ENCODE measurements at places on chromosomes 16 and 17.

- DNase-seq, result no peak
These were observed 1775.3 kb downstream of the TP53TG3F start for GRCh38 chr16:35234679-35235078.

DNA sequence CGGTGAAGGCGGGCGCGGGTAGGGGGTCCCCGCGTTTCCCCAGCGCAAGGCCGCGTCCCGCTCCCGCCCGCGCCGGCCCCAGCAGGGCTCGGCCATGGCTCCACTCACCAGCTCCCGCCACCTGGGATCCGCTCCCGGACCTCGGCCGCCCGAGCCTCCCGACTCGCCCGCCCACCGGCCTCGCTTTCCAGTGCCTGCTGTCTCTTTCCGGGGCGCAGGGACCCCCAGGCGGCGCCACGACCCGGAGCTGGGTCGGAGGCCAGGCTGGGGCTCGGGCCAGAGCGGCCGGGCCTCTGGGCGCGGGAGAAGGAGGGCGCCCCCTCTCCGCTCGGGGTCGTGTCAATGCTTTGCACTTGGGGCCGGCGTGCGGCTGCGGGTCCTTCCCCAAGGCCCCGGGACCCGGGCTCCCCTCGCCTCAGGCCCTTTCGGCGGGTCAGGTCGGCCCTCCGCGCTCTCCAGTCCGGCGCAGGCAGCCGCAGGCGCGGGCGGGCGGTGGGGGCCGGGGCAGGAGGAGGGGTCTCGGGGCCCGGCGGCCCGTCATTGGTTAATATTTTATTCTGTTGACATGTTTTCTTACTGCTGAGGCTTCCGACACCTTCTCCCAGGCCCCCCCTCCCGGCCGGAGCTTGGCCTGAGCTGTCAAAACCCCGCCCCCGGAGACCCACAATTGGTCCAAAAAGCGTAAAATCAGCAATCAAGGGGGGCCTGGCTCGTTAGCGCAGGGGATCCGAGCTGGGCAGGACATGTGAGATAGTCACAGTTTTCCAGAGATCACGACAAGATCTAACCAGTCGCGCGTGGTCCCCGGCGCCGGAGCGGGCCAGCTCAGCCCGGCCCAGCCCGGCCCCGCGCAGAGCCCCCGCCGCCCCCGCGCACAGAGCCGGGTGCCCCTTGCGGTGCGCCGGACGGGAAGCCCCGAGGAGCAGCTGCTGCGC, at the start of gene TBX2:
TBX2 (plus strand) TSS at position 713 of the 935 bp plus-strand sequence. CDS start 334 bp downstream, outside the sequence.
- DNase-seq, result no peak

- no peak for DNase-seq
These were observed 4.4 kb upstream of the HIC1 start for GRCh38 chr17:2050300-2051060.

GRCh38 chr16:30079480-30079879, 3.7 kb downstream of the PPP4C start:
- DNase-seq, result no peak

- no peak for DNase-seq
These were observed 63.4 kb downstream of the KLHDC4 start for GRCh38 chr16:87702325-87702811.

Data from type B pancreatic cell (in vitro differentiated cells).